ENCODE measurements at places on chromosomes 5 and 9.

DNA sequence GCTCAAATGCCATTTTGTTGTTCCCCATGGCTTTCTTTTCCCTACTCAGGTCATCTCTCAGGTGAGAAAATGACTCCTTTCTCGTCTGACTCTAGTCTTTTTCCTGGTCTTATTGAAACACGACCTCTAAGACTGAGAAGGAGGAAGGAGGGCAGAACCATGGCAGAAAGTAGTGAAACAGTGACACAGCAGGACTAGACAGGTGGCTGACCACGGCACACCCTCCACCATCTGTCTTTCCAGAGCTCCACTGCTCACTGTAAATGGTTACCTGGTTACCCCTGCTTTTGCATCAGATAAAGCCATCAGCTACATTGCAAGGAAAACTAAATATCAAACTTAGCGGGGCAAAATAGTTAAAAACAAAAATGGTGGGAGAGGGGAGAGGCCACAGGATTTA, 30.9 kb downstream of the NR4A3 start:
- no peak for DNase-seq

DNA sequence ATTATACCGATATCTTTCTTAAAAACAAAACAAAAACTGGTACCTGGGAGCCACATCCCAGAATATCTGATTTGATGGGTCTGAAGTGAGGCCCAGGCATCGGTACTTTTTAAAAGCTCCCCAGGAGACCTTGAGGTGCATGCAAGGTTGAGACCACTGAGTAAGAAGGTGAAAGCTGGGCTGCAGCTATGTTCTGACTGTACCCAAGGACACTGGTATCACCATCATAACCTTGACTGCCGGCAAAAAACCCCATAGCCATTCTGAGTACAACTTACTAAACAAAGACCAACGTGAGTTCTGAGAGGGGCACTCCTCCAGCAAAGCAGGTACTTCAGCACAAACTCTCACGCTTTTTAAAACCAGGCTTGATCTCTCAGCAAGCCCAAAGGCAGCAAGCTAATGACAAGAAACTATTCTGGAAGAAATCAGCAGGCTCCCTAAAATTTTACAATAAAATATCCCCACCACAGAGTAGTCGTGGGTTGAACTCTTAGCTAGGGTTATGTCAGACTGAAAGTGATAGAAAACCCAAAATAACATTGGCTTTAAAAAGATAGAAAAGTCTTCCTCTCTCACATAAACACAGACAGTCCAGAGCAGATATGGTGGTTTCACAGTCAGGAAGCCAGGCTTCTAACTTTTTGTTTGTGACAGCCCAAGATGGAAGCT, 263.9 kb downstream of the SAXO1 start:
- no peak for DNase-seq

DNA sequence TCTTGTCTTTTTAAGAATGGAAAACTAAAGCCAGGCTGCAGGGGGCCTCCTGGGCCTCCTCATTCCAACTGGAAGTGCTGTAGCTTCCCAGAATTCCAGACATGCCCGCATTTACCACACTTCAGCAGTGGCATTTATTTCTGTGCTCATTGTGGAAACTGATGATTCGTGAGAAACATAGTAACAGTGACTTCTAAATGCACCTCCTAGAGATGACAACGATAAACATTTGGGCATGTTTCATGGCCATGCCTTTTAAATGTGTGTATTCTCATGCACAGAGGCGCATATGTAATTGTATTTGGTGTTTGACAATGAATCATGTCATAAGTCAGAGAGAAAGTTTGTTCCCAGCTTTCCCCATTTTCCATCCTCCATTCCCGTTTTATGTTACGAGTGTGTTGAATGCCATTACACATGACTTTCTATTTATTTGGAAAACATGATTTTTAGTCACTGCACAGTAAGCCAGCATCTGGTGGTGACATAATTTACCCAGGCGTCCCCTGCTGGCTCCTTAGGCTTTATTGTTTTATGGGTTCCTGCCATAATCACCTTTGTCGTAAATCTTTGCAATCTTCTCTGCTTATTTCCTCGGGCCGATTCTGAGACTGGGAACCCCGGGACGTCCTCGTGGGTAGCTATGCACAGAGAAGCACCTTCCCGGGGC, 68.8 kb upstream of the FCN2 start:
- no peak for DNase-seq

GRCh38 chr5:3177338-3177737, 418.3 kb upstream of the IRX1 start:
- no peak for DNase-seq

DNA sequence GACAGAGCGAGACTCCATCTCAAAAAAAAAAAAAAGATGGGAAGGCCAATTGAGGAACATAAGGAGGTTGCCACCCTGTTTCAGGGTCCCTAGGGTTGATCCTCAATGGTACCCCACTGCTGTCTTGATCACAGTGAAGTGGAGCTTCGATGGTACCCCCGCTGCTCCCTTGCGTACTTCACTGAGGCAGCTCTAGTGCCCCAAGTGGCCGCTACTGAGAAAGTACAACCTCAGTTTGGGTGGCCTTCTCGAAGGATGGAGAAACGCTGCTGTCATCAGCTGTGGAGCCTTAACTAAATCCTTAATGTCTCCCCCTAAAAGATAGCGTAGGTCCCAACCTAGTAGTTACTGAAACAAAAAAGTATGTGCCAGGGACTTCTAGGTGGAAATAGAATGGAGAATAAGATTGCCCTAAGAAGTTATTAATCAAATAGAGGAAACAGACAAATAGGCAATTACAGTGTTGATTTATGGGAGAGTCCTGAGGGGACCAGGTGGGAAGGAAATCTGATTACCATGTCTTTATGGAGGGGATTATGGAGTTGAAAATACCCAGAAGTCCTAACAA, 6.3 kb downstream of the TESK1 start:
- peak; percentile 12 for DNase-seq

GRCh38 chr5:76622973-76623596, at the start of gene F2RL2:
TSS of gene F2RL2 (minus strand) at chr5:76623403. CDS start at chr5:76623230, 173 bp downstream.
- DNase-seq = no peak

GRCh38 chr9:119009249-119009648, 360.0 kb downstream of the BRINP1 start:
- DNase-seq = no peak

DNA sequence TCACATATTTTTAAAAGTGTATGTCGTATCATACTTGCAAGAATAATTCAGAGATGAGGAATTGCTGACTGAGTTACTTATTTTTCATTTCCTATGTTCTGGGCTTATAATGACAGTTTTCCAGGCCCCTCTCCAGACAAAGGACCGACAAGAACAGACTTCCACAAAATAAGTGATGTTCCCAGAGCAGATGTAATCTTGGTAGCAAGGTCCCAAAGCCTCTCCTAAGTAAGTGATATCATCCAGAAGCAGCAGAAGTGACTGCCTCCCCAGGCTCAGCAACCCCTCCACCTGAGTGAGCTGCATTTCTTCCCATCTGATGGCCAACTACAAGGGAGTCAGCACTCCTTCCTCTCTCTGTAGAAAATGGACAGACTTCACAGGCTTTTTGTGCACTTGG, 57.1 kb downstream of the SEMA6A start:
- DNase-seq = no peak

GRCh38 chr9:135134268-135135022, 47.0 kb downstream of the OLFM1 start:
- DNase-seq = no peak

GRCh38 chr9:90517103-90517502, 125.5 kb downstream of the DIRAS2 start:
- no peak for DNase-seq

GRCh38 chr5:72908664-72909063, 47.2 kb upstream of the FCHO2 start:
- no peak for DNase-seq

- DNase-seq = no peak
Observed at GRCh38 chr5:107554776-107555424, 115.8 kb downstream of the EFNA5 start.

DNA sequence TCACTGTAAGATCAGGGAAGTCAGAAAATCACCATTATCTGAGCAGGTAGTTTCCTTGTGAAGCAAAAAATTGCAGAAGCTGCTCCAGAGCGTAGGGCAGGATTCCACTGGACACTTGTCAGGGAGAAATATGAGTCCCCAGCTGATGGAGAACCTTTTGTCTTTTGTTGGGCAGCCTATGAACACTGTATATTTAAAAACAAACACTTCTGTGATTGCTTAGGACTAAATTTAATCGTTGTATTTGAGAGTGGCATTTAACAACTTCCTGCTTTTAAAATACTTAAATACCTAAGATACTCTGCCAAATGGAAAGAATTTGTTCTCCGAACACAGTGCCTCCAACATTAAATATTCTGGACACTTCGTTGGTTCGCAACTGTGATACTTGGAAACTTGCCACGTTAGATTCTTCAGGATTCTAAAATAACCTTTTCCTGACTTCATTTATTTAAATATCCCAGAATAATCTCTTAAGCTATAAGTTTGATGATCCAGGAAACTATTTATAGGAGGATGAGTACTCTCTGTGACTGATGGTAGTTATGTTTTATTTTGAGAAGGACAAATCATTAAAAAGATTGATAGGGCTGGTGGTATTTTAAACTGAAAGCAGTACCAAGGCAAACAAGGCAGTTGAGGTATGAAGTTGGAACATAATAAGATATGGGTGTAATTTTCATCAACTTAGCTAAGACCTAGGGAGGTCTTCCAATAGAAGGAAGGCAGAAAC, 2.7 kb upstream of the HSPA4 start:
- DNase-seq = no peak

- no peak for DNase-seq
Observed at GRCh38 chr5:121430538-121430937, 421.1 kb upstream of the FTMT start.

DNA sequence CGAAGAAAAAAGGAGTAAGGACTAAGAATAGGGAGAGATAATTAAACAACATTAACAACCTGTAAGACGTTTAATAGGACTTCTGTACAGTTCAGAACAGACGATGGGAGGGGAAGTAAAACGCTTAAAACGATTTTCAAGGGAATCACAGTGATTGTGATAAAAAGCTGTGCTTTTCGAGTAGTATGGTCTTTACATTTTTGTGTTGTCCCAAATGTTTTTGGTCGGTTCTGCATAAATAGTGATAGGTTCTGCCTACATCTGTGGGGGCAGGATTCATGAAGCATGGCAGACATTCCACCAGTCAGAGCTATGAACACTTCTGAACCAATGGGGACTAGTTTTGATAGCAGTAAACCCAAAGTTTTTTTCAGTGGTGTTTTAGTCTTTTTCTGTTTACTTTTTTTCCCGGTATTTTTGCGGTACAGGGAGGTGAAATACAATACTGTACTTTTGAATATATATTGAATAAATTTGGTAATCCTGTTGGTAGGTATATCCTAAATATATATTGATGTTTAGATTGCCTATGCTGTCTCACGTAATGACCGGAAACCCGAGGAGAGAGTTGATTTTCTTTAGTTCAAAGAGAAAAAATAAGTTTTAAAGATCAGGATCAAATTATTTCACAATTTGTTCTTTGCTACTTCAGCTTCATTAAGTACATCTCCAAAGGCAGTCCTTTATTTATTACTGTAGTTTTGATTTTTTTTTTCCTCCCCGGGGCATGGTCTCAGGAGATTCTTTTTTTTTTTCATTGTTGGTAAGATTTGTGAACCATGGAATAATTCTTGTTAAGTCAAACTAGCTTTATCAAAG, 1.3 kb downstream of the ERBIN start:
- no peak for DNase-seq

GRCh38 chr5:179772351-179772750, 21.4 kb upstream of the LTC4S start:
- DNase-seq = no peak

DNA sequence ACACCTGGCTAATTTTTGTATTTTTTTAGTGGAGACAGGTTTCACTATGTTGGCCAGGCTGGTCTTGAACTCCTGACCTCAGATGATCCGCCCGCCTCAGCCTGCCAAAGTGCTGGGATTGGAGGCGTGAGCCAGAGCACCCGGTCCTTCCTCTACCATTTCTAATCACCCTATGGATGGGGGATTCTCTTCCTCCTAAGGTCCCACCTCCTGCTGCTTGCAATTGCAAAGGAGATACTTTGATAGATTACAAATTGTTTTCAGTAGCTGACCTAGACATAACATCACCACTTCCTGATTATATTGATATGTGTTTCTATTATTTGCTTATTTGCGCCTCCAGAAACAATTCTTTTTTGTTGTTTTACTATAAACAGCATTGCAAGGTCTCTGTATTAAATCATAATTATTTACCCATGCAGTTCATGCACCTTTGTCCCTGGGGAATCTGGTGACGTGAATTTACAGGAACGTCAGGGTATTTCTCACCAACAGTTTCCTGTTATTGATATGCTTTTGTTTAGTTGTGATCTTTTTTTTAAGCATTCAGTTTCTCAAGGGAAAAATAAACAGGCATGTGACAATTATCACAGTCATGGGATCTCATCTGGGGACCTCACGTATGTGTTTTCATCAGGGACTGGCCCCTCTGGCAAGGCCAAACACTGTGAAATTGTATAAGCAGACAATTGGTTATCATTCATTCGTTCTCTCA, 43.2 kb downstream of the ESM1 start:
- no peak for DNase-seq

DNA sequence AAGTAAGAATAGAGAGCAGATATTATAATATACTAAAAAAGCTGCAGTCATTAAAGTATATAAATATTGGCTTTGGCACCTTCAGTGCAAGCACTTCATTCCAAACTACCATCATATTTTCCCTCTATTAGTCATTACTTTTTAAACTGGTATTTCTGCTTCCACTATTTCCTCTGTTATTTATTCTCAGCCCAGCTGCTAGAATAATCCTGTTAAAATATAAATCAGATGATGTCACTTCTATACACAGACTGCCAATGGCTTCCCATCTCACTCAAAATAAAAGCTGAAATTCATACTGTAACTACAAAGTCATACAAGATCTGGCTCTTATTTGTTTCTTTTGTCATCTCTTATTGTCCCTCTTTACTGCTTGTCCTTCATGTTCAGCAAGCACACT, 432.9 kb downstream of the TLE4 start:
- DNase-seq = no peak

- DNase-seq = no peak
Observed at GRCh38 chr9:14310311-14310710, 3.6 kb downstream of the NFIB start.

GRCh38 chr5:108749128-108749861, 1.6 kb downstream of the FER start:
- no peak for DNase-seq

- no peak for DNase-seq
Observed at GRCh38 chr5:135578685-135579341, at the start of gene CXCL14. TSS of gene CXCL14 (minus strand) at chr5:135578991. CDS start at chr5:135578778, 213 bp downstream.

DNA sequence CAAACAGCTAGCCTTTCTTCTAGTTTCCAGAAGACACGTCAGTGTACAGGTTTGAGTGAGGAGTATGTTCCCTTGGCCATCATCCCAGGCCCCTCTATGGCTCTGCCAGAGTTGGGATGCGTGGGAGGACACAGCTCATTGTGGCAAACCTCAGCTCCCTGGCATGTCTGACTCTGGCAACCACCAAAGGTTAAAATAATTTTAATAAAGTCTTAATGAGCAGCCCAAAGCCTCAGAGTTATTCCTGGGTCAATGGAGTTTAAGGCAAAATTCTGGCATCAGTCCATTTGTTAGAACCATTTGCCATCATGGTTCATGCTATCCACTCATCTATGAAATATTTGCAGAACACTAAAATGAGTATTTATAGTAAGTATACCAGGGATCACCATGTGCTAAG, 79.8 kb upstream of the PAPPA start:
- DNase-seq = no peak

All from hippocampal formation (tissue), 2 donors.